ENCODE measurements at places on chromosomes 2 and 18.

- no peak for DNase-seq
Measured at GRCh38 chr2:133483181-133483580, 85.1 kb downstream of the NCKAP5 start.

DNA sequence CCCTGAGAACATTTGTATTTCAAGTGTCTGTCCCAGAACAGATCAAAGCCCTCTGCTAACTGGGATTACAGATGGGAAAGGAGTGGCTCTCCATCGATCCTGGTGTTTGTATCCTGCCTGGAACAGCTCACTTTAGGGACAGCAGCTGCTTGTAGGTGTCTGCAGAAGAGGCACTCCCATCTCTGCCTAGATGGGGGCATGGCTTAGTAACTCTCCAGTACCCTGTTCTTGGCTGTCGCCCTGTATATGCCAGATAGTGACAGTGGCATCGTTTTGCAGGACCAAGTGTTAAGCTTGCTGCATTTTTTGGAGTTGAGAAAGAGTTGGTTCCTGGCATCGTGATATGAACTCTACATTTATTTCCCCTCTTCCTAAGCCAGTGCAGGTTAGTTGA, 189.9 kb downstream of the SH3RF3 start:
- DNase-seq, result no peak

GRCh38 chr2:9200633-9201015, 6.0 kb upstream of the ASAP2 start:
- DNase-seq, result no peak

DNA sequence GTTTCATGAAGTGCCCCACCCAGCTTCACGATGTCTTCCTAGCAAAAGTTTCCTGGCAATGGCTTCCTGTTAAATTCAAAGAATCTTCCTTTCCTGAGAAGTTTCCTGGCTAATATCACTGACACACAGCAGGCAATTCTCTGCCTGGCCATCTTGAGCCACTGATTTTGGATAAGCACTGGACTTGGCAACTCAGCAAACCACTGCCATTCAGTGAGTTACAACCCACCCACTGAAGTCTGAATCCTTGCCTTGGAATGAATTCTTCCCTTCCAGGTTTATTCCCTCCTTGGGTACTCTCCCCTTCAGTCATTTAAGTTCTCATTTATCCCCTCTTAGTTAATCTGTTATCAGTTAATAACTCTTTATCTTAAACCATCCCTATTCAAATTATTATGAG, 426.0 kb downstream of the MBD2 start:
- no peak for DNase-seq

DNA sequence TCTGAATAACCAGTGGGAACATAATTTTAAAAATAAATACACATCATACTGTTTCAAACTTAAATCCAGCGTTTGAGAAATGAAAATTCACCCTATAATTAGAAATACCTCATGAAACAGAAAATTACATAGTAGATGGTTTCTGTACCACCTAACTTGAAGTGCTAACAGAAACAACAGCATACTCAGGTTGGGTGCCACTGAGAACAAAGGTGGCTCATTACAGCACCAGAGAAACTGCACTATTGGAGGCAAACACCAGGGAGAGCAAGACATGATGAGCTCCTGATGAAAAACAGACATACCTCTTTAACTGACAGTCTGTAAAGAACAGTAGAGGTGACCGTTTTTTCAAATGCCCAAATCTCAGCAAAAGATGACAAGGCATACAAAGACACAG, 12.6 kb downstream of the SULT1C4 start:
- DNase-seq, result no peak

GRCh38 chr18:37532917-37533316, 32.7 kb downstream of the CELF4 start:
- no peak for DNase-seq

DNA sequence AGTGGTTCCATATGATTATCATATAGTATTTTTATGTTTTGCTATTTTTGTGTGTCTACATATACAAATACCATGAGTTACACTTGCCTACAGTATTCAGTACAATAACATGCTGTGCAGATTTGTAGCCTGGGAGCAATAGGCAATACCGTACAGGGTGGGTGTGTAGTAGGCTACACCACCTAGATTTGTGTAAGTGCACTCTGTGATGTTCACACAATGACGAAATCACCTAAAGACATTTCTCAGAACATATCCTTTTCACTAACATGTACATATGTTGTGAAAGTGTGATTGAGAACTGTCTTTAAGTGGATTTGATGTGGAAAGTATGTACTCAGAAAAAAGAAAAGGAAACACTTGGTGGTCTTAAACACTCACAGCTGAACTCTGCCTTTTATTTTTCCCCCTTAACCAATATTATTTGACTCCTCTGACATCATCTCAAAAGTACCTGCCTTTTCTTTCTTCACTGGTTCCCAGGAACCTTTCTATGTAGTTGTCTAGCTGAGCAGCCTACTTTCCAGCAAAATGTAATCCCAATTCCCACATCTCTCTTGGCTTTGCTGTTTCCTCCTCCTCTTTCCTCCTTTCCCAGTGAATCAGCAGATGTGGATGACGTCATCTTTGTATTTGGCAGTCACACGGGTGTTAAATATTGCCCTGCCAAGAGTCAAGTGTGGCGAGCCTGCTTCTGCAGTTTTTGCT, 47.7 kb downstream of the OSBPL6 start:
- no peak for DNase-seq

DNA sequence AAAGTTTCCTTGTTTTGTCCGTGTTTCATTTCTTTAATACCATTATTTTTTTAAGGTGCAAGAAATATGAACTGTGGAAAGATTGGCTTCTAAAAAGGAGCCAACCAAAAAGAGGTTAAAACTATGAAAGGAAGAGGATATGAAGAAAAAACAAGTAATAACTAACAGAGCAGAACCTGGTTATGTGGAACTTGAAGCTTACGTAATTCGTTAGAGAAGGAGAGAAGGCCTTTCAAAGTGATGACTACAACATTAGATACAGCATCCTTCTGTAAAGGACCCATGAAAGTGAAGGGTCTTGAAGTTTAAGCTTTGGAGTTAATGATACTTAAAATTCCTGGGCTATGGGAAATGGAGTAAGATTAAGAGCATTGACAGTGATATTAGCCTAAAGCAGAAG, 84.5 kb downstream of the ANKRD12 start:
- no peak for DNase-seq

Data from NB4 (cell line).